RCC 7860 (cell line): ENCODE measurements at places on chromosomes 1 and 21.

- DNase-seq, result no peak
These were observed 1.5 kb downstream of the PTGFRN start for GRCh38 chr1:116911188-116911553.

DNA sequence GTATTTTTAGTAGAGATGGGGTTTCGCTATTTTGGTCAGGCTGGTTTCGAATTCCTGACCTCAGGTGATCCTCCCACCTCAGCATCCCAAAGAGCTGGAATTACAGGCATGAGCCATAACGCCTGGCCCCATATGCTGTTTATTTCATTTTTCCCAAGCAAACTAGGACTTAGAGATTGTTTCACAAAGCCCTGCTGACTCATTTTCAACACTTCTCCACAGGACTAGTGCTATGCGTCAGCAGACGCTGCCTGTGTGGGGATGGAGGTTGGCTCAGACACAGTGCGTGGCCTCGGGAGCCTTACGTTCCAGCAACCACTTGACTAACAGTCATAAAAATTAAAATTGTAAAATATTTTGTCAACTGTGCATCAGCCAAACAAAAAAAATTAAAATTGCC, 22.7 kb downstream of the PKNOX1 start:
- peak; percentile 37 for DNase-seq

DNA sequence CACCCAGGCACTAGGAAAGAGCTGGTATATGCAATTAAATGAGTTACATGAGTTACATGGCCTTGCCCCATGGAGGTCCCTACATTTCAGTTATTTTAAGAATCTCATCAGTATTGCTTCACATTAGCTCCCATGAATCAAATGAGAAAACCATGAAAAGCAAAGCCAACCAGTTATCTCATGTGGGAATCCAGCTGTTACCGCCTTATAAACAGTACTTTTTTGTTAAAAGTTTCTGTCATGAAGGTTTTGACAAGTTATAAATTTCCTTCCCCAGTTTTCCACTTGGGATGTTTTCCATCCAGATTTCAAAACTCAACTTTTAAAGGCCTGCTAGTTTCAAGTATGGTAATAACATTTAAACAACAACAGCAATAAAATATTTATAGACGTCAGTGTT, 544.8 kb downstream of the NUF2 start:
- DNase-seq, result no peak

DNA sequence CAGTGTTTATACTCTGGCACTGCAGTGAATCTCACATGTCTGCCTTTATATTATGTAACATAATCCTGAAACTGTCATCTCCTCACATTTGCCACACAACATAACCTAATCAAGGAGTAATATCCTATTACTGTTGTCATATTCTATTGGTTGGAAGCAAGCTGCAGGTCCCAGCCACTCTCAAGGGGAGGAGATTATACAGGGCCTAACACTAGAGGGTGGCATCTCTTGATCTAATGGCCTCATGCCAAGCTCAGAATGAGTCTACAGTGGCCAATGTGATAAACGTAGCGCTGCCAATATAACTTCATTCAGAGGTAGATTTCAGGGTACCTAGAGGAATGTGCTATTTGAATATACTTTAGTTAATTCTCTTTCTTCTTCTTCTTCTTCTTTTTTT, 166.8 kb downstream of the BACH1 start:
- DNase-seq, result no peak

DNA sequence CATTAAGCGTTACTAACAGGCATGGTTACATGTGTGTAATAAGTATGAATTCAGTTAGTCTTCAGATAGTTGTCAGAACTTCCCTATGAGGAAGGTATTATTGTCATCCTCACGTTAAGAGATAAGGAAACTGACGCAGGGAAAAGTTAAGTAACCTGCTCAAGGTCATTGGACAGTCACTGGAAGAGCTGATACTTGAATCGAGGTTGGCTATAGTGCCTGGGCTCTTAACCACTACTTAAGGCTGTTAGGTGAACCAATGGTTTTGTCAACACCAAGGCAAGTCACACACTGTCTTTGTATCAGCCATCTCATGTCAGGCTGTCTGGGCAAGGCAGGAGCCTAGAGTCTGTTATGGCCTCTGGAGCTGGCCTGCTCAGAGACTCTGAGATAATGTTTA, 16.2 kb downstream of the MFSD2A start:
- DNase-seq, result no peak

GRCh38 chr1:151059109-151060006, at the start of gene CDC42SE1:
Gene CDC42SE1 (minus strand): TSS chr1:151059622. CDS start chr1:151055730, 3,892 bp downstream.
- DNase-seq, result peak; percentile 74

- no peak for DNase-seq
These were observed 10.2 kb upstream of the IFI16 start for GRCh38 chr1:158999316-159000069.

DNA sequence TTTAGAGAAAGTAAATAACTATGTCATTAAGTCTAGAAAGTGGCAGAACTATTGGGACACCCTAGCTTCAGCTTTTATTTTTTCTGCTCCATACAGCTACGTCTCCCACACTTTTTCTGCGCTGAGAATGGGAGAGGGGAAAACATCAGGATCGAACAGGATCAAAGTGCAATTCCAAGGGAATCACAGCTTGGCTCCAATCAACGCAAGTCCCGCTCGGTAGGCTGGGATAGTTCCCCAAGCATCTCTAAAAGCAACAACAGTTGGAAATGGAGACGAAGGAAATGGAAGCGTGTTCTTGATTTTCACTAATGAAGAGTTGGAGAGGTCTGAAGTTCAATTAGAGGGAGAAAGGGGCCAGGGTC, 536 bp downstream of the HMGCL start:
- no peak for DNase-seq

DNA sequence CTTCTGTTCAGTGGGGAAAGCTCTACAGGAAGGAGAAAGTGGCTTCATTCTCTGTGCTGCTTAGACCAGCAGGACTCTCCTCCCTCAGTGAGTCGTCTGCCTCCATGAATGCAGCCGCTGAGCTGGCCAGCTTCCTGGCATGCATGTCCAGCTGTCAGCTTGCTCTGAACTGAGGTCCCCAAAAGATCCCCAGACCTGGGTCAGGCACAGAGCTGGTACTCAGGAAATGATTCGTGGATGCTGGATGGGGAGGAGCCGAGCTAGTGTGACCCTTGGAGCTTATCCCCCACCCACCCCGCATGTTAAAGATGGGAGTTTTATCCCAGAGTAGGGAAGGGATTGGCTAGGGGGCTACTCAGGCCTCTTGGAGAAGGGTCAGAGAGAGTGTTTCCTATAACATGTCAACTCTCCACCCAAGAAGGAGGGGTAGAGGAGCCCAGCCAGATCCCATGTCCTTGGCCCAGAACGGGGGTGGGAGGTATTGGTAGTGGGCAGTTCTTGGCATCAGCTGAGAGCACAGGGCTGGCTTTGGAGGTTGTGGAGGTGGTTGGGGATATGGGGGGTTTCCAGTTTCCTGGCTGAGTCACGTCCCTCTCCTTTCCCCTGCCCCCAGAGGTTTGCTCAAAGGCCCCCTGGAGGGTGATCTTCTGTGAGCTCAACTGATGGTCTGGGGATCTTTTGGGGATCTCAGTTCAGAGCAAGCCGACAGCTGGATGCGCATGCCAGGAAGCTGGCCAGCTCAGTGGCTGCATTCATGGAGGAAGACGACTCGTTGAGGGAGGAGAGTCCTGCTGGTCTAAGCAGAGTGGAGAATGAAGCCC, 110.1 kb downstream of the FOXD2 start:
- DNase-seq, result no peak

DNA sequence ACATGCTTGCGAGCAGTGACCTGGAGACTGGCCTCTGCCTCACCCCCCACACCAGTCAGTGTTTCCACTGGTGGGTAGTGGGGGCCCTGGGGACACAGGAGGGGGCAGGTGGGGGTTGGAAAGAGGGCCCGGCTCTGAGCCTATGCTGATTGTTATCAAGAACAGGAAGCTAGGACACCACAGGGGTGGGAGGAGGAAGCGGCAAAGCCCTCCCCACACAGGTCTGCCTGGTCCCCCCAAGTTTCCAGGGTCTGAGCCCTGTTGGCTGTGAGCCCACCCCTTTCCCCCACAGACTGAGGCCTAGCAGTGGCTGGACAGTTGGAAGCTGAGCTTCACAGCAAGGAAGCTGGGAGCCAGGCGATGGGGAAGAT, 1.6 kb upstream of the PTPN7 start:
- DNase-seq, result no peak

DNA sequence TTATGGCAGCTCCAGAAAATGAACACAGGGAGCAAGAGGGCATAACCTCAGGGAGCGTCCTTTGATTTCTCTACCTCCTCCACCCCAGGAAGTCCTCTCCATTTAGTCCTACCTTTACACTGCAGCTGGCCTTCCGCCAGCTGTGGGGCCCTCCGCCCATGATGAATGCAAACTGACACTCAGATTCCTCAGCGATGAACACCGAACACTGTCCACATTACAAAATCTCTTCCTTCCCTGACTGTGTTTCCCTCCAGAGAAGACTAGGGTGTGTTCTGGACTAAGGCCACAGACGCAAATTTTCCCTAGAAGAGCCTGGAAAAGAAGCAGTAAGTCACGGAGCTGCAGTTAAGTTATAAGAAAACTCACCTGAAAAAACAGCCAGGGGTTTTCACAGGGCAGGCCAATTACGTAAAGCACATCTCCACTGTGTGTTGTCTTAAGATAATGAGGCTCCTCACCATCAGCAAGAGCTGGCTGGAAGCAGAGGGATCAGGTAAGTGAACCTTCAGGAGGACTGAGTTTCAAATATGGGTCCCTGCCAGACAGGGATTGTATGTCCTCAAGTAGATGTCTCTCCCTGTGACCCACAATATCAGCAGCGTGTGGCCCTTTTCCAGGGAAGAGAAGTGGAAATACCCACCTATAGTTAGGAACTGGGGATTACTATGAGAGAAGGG, 46.3 kb upstream of the ATP1B1 start:
- no peak for DNase-seq

DNA sequence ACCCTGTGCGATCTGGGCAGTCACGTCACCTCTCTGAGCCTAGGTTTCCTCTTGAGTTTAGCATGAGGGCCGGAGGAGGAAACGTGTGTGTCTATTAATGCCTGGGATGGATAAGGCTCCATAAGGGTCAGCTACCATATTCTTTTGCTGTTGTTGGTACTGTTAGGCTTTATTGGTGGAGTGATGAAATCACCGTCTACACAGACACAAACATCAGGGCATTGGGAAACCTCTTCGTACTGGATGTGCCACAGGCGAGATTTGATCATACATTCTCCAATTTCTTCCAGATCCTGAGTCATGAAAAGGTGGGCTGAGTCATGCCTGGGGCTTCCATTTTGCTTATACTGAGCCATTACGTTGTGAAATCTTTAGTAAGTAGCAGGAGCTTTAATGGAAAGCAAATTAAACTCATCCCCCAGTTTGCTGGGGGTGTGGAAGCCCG, 24.9 kb upstream of the GRHL3 start:
- DNase-seq, result peak; percentile 80

GRCh38 chr21:28237661-28238060, 755.0 kb downstream of the LTN1 start:
- DNase-seq, result no peak

- no peak for DNase-seq
These were observed 108.8 kb downstream of the ITSN1 start for GRCh38 chr21:33751120-33751519.

DNA sequence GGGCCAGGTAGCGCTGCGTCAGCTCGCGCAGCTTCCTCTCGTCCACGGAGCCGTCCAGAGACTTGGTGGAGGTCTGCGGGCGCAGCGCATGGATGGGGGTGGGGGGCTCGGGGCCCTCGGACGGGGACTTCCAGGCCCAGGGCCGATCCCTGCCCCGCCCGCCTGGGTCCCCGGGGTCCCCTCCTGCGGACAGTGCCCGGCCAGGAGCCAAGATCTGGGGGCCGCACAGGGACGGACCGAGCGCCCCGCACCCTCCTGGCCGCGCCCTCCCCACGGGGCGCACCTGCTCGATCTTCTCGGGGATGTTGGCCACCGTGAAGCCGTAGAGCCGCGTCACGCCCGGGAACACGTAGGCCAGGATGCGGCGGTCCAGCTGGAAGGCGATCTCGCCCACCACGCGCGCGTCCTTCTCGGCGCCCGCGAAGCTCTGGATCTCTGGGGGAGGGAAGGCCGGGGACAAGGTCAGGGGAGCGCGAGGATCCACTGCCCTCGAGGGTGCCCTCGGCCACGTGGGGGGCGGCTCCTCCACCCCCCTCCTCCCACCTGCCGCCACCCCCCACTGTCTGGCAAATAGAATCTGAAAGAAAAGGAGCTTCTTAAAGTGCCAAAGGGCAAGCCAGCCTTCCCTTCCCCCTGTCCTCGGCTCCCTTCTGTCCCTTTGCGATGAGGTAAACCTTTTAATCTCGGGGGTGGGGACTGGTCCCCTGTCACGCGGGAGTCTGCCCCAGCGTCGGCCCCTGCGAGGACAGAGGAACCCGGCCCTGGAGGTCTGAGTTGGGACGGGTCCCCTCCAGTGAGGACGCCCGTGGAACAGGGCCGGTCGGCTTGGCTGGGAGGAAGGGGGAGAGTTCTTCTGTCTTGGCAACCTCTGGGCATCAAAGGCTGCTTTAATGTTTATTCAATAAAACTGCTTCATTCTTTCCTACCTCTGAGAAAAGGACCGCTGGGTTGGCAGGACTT, 6.5 kb upstream of the FTCD start:
- no peak for DNase-seq

DNA sequence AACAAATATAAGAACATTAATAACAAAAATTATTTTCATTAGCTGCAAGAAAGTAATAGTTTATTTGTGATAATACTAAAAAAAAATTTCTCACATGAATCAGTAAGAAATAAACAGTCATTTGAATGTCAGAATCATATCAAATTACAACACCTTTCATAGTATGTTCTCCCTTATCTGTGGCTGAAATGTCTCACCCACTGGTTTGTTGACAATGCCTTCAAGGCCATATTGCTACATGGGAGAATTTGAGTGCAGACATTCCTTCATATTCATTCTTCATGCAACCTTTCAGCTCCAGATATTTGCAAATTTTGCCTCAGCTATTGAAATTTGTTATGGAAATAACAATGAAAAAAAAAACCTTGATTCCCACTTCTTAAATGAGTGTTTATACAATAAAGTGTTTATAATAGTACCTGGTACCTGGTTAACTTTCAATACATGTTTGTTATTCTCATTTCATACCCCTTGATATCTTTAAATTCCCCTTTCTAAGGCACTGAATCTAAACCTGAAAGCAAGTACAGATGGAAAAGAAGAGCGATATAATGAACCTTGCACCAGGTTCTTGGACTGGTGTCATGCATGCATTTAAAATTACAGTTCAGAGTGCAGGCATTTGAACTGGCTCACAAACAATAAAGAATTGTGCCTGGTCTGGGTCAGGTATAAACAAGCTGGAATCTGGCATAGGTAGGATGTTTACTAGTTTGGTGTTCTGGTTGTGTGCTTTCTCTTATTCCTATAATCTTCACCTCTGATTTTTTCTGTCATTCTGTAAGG, 242.2 kb upstream of the ADGRL2 start:
- DNase-seq, result no peak

GRCh38 chr21:42319376-42319775, 4.2 kb upstream of the TFF3 start:
- DNase-seq, result no peak
